Glutamatergic neuron (in vitro differentiated cells): ENCODE measurements at places on chromosomes 16 and 17.
A peak's percentile ranks its signal among the peaks of the same experiment; 100 is the strongest.

DNA sequence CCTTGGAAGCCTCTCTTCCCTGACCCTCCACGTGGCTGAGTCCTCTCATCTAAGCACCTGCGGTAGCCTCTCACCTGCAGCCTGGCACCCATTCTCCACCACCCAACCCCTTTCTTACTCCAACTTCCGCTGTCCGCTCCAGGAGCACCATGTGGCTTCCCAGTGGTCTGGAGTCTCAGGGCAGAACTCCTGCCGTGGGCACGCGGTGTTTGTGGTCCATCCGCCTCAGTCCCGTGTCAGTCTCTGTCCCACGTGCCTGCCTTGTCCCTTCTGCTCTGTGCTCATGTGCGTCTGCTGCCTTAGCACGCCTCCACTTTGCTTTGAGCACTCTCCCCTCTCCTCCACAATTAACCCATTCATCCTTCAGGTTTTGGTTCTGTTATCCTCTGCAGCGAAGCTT, 49.7 kb downstream of the KATNIP start:
- peaks cover 16% of the 10 kb centered on the region for H3K4me1 ChIP-seq
- H3K36me3 ChIP-seq: peaks cover 3% of the 10 kb centered on the region
- H3K4me3 ChIP-seq: no peak overlapping the region
- no peak overlapping the region for H3K27ac ChIP-seq
- H3K27me3 ChIP-seq: peaks cover 1% of the 10 kb centered on the region

DNA sequence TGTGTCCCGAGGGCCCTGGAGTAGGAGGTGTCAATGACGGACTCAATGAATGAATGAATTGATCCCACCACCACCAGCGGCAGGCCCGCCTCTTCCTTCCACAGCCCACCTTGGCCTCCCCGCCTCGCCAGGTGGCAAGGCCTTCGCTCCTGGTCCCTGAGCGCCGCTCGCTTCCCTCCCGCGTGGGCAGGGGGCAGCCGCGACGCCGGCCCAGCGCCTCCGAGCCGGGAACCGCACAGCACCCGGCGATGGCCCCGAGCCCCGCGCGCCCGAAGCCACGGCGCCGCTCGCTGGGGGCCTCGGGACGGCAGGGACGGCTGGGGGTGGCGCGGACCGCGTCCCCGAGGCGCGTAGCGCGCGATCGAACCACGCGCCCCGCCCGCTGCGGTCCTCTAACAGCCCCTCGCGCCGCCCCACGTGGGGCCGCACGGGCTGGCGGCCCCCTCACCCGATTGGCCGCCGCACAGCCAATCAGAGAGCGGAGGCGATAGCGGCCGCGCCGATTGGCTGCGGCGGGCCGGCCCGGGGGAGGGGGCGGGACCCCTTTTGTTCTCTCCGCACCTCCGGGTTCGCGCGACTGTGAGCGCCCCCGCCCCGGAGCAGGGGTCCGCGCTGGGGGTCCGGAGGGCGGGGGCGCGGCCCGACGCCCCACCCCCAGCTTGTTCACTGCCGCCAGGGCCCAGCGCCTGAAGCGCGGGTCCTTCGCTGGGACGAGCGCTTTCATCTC, 31.4 kb downstream of the ACTG1 start:
- peaks cover 25% of the 10 kb centered on the region for H3K4me1 ChIP-seq
- peak overlapping the region; percentile 81 for H3K4me3 ChIP-seq
- peak; percentile 82 for DNase-seq
- no peaks in the 10 kb centered on the region for H3K36me3 ChIP-seq
- peak overlapping the region; percentile 73 for H3K27ac ChIP-seq

- DNase-seq: peak; percentile 77
- no peak overlapping the region for H3K4me3 ChIP-seq
- H3K27ac ChIP-seq: no peak overlapping the region
- peaks cover 4% of the 10 kb centered on the region for H3K27me3 ChIP-seq
Measured at GRCh38 chr16:72995151-72995881, 52.6 kb downstream of the ZFHX3 start.

DNA sequence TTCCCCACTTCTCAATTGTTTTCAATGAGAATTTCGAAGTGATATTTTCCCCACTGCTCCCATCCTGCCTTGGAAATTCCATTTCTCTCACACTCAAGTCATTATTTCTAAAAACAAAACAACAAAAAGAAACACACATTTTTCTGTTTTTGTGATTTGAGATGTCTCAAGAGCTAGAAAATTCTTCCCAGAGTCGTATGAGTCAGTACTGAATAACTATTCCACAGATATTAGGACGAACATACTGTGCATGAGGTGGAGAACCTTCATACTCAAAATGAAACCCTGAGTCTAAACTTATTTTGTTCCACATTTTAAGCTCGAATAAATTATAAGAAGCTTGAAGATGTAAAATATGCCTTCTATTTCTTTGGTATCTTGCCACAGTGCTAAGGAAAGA, 204.6 kb downstream of the SLC39A11 start:
- peaks cover 5% of the 10 kb centered on the region for H3K4me1 ChIP-seq
- H3K27ac ChIP-seq: no peak overlapping the region
- no peak overlapping the region for H3K4me3 ChIP-seq
- peaks cover 3% of the 10 kb centered on the region for H3K27me3 ChIP-seq
- peaks cover 14% of the 10 kb centered on the region for H3K36me3 ChIP-seq

GRCh38 chr16:58110571-58111301, 18.4 kb downstream of the CFAP20 start:
- no peak overlapping the region for H3K4me3 ChIP-seq
- no peaks in the 10 kb centered on the region for H3K27me3 ChIP-seq
- DNase-seq: no peak
- H3K4me1 ChIP-seq: peaks cover 3% of the 10 kb centered on the region

DNA sequence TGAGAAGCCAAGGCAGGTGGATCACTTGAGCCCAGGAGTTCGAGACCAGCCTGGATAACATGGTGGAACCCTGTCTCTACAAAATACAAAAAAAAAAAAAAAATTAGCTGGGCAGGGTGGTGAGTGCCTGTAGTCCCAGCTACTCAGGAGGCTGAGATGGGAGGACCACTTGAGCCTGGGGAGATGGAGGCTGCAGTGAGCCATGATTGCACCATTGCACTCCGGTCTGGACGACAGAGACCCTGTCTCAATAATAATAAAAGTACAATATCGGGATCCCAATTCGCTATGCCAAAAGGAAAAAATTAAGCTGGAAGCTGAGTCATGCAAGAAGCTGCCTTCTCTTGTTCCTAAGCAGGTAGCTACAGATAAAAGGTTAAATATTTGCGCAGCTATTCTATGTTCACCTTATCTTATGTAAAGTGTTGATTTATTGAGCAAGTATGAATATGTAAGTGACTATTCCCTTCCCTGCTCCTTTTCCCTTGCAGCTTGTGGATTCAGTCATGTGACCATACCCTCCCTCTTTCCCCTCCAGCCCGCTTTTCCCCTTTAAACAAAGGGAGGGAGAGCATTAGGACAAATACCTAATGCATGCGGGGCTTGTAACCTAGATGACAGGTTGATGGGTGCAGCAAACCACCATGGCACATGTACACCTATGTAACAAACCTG, 112.0 kb downstream of the LITAF start:
- no peak overlapping the region for H3K4me3 ChIP-seq
- H3K4me1 ChIP-seq: no peaks in the 10 kb centered on the region
- H3K27ac ChIP-seq: no peak overlapping the region
- H3K36me3 ChIP-seq: peaks cover 4% of the 10 kb centered on the region
- peaks cover 4% of the 10 kb centered on the region for H3K27me3 ChIP-seq

DNA sequence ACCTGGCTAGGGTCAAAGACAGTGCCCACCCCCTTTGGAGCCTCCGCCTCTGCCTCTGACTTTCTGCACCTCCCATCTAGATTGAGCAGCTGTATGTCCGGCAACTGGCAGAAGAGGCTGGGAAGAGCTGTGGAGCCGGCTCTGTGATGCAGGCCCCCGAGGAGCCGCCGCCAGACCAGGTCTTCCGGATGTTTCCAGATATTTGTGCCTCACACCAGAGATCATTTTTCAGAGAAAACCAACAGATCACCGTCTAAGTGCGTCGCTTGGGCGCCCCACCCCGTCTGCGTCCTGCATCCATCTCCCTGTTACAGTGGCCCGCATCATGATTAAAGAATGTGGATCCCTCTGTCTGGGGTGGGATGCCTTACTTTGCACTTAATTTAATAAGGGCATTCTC, 22.1 kb downstream of the IRF8 start:
- H3K4me3 ChIP-seq: no peak overlapping the region
- H3K4me1 ChIP-seq: peaks cover 3% of the 10 kb centered on the region
- peaks cover 3% of the 10 kb centered on the region for H3K27me3 ChIP-seq
- no peak overlapping the region for H3K27ac ChIP-seq
- H3K36me3 ChIP-seq: no peaks in the 10 kb centered on the region
- DNase-seq: no peak

DNA sequence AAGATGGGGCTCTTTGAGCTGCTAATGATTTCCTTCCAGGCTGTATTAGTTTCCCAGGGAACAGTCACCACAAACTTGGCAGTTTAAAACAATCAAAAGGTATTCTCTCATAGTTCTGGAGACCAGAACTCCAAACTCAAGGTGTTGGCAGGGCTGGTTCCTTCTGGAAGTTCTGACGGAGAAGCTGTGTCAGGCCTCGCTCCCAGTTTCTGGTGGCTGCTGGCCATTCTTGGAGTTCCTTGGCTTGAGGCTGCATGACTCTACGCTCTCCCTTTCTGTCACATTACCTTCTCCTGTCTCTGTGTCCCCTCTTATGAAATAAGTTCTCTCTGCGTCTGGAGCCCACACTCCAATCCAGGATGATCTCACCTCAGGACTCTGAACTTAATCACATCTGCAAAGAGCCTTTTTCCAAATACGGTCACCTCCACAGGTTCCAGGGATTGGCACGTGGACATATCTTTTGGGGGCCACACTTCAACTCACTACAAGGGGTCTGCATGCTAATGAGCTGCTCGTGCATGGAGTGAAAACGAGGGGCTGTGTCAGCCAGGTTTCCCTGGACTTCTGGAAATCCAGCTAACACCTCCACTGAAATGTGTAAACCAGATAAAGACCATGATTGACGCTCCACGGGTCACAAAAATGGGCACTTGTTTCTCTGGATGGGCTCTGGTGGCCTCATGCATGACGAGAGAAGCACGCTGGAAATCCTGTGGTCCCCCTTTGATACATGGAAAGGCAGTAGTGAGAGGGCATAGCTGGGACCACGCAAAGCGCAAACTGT, 78.3 kb downstream of the DYNLRB2 start:
- H3K27me3 ChIP-seq: peaks cover 6% of the 10 kb centered on the region
- DNase-seq: no peak
- peaks cover 5% of the 10 kb centered on the region for H3K4me1 ChIP-seq
- no peak overlapping the region for H3K27ac ChIP-seq

- H3K36me3 ChIP-seq: no peaks in the 10 kb centered on the region
- no peak for DNase-seq
- H3K4me1 ChIP-seq: peaks cover 11% of the 10 kb centered on the region
- no peak overlapping the region for H3K27ac ChIP-seq
- H3K4me3 ChIP-seq: no peak overlapping the region
Measured at GRCh38 chr17:80819422-80820164, 172.0 kb upstream of the CHMP6 start.

- no peak for DNase-seq
- no peak overlapping the region for H3K27ac ChIP-seq
- H3K36me3 ChIP-seq: no peaks in the 10 kb centered on the region
- no peak overlapping the region for H3K4me3 ChIP-seq
- peaks cover 3% of the 10 kb centered on the region for H3K27me3 ChIP-seq
Measured at GRCh38 chr16:31696968-31697743, 169.5 kb downstream of the AHSP start.

DNA sequence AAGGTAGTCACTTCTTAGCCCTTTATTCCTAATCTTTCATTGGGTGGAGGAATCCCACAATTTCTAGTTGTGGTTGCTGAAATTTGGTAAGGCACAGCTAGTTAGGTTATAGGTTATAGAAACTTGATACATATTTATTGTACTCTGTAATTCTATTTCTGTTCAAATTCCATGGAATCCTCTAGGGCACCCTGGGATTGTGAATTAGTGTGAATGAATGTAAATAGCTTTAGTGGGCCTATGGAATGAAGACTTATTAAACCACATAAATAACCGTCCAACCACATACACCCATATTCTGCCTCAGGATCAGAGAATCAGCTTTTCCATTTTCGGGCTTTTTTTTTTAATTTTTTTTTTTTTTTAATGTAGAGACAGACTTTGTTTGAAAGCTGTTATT, 9.2 kb downstream of the TANC2 start:
- H3K4me1 ChIP-seq: peaks cover 3% of the 10 kb centered on the region
- no peak overlapping the region for H3K27ac ChIP-seq
- DNase-seq: no peak
- H3K4me3 ChIP-seq: no peak overlapping the region
- peaks cover 1% of the 10 kb centered on the region for H3K27me3 ChIP-seq

GRCh38 chr17:72392056-72393010, 271.5 kb downstream of the SOX9 start:
- peaks cover 6% of the 10 kb centered on the region for H3K27me3 ChIP-seq
- H3K4me3 ChIP-seq: no peak overlapping the region
- peaks cover 4% of the 10 kb centered on the region for H3K4me1 ChIP-seq
- H3K36me3 ChIP-seq: no peaks in the 10 kb centered on the region
- DNase-seq: no peak

DNA sequence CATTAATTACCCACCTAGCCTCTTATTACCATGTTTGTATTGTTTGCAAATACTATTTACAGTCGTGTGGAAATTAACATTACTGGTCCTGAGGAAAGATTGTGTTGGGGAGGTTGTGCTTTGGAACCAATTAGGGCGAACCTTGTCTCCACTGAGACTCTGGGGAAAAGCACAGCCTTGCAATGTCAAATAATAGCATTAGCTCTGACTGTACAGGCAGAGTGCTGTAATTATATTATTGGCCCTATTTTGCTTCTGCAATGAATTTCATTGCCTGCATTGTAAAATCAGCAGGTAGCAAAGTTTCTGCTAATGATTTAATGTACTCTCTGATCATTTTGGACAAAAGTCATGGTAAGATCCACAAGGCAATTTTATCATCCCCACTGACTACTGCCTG, 97.0 kb downstream of the WWOX start:
- no peaks in the 10 kb centered on the region for H3K27me3 ChIP-seq
- no peaks in the 10 kb centered on the region for H3K36me3 ChIP-seq
- H3K4me1 ChIP-seq: peaks cover 4% of the 10 kb centered on the region
- no peak overlapping the region for H3K4me3 ChIP-seq
- no peak overlapping the region for H3K27ac ChIP-seq

- no peaks in the 10 kb centered on the region for H3K4me1 ChIP-seq
- no peaks in the 10 kb centered on the region for H3K27me3 ChIP-seq
- no peak for DNase-seq
- no peaks in the 10 kb centered on the region for H3K36me3 ChIP-seq
Measured at GRCh38 chr17:13492737-13493122, 109.0 kb downstream of the HS3ST3A1 start.

DNA sequence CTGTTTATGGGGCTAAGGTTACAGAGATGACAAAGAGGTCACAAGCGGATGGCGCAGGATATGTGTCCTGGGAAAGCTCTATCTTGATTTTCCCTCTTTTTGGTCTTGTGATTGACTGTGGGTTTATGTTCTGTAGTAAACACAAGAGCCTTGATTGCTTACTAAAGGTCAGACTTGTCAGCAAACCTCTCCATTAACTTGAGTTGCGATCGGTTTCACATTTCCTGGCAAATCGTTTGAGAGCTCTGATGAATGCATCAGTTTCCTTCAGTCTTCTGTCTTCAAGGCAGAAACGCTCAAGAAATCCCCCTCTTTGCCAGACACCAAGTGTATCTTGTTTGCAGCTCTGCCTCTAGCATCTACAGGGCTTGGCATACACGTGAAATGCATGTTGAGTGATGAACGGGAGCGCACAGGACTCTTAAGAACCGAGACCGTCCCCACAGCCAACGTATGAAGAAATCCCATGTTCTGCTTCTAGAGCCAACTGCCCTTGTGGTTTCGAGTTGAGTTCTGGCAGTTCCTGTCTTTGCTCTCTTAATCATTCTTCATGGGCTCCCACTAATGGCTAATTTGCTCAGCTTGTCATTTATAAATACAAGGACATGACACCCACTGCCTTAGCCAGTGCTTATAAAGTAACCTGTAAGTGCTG, 143.3 kb downstream of the PITPNC1 start:
- H3K27me3 ChIP-seq: peaks cover 4% of the 10 kb centered on the region
- peaks cover 29% of the 10 kb centered on the region for H3K4me1 ChIP-seq
- DNase-seq: no peak
- H3K27ac ChIP-seq: no peak overlapping the region
